Prostate gland (tissue), 2 donors: ENCODE measurements at places on chromosomes 2 and 18. TPM values are rescaled to one million over a fixed set of nuclear protein-coding genes. Genes with fewer than 3 reads are reported as not detected.

CCDC85A gene
- total RNA-seq, result 4.5 TPM

NIFK gene
- 66.6 TPM for total RNA-seq

SLC5A7 gene
- total RNA-seq, result not detected

DNA sequence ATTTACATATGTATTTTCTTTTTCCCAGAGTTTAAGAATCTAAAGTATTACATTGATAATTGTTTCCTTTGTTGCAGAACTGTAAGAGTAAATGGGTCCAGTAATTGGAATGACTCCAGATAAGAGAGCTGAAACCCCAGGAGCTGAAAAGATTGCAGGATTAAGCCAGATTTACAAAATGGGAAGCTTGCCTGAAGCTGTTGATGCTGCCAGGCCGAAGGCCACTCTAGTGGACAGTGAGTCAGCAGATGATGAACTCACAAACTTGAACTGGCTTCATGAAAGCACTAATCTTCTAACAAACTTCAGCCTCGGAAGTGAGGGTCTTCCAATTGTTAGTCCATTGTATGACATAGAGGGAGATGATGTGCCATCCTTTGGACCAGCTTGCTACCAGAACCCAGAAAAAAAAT, 183.8 kb upstream of the STON1 start:
- H3K27me3 ChIP-seq, result no peaks in the 10 kb centered on the region
- no peaks in the 10 kb centered on the region for H3K36me3 ChIP-seq
- no peak overlapping the region for H3K4me3 ChIP-seq
- DNase-seq, result no peak
- no peak overlapping the region for H3K27ac ChIP-seq

DNA sequence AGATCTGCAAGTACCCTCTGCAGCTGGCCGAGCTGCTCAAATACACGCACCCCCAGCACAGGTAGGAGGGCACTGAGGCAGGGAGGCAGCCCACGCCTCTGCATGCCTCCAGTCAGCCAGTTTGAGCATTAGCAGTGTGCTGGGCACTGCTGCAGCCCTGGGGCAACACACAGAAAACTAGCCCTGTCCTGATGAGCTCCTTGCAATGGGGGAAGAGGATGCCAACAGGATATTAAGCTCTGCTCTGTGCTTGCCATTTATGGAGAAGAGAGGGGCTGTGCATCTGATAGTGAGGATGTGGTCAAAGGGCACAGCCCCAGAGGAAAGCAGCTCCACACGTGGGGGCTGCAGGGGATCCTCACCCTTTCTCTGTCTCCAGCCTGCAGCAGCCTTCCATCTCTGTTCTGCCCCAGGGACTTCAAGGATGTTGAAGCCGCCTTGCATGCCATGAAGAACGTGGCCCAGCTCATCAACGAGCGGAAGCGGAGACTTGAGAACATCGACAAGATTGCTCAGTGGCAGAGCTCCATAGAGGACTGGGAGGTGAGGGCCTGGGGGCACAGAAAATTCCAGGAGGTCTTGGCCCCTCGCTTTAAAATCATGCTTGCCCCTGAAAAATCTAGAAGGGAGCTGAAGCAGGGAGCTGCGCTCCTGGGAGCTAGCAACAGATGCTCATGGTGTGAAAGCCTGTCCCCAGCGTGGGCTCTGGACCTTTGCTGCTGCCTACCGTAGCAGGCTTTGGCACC, 51.7 kb downstream of the FAM168B start:
- H3K36me3 ChIP-seq, result peaks cover 2% of the 10 kb centered on the region
- no peaks in the 10 kb centered on the region for H3K27me3 ChIP-seq
- H3K4me3 ChIP-seq, result no peak overlapping the region
- H3K27ac ChIP-seq, result no peak overlapping the region
- no peak for DNase-seq

GRCh38 chr2:42248846-42249245, 79.7 kb downstream of the EML4 start:
- H3K4me3 ChIP-seq, result no peak overlapping the region
- DNase-seq, result no peak
- H3K4me1 ChIP-seq, result no peaks in the 10 kb centered on the region
- no peak overlapping the region for H3K27ac ChIP-seq
- H3K36me3 ChIP-seq, result no peaks in the 10 kb centered on the region

DNA sequence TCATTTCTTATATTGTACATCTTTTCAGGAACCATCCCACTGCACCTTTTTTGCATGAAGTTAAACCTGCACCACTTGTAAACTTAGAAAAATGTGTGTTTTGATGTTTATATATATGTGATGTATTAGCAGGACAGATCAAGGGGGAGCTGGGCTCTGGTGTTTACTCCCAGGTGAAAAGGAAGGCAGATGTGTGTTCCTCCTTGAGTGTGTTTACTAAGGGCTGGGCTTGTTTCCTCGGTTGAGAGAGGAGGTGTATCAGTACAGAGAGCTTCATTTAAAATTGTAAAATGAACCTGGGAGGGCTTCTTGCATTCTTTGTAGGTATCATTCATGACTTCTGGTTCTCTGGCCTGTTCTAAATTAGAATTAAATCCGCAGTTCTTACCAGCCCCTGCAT, 14.8 kb downstream of the LPIN1 start:
- no peak overlapping the region for H3K27ac ChIP-seq
- no peak overlapping the region for H3K4me3 ChIP-seq
- DNase-seq, result no peak

DNA sequence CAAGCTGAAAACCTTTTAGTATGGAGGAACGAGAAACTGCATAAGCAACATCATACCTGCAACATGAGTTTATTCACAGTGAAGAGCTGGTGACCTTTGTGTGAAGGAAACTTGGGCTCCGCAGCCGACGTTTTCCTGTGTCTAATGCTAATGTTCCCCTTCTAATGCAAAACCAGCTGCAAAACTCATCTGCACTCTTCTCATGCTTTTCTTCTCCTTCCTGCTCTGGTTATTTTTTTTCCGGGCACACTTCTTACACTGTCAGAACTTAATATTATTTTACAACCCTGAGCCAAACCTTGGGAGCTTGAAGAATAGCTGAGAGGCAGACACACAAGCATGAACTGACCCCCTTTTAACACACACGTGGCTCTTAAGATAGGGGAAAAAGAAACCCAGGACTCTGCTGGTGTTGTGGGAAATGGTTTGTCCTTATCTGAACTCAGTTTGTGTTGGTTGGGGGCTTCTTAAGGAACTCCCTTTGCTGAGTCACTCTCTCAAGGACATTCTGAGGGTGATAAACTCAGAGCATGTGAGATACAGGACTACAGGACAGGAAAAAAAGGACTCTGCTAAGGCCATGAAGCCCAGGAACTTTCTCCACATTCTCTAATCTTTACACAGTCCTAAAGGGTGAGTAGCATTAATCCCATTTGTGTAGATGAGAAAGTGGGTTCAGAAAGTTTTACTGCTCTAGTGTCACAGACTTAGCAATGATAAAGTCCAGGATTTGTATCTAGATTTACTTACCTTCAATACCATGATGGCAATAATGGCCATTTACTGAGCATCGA, 439.3 kb upstream of the TRIB2 start:
- H3K4me3 ChIP-seq, result no peak overlapping the region
- no peaks in the 10 kb centered on the region for H3K27me3 ChIP-seq
- DNase-seq, result no peak
- H3K4me1 ChIP-seq, result no peaks in the 10 kb centered on the region
- no peak overlapping the region for H3K27ac ChIP-seq

GRCh38 chr18:79328887-79329286, 66.8 kb upstream of the NFATC1 start:
- H3K4me3 ChIP-seq, result no peak overlapping the region
- no peaks in the 10 kb centered on the region for H3K4me1 ChIP-seq
- DNase-seq, result no peak
- H3K27me3 ChIP-seq, result no peaks in the 10 kb centered on the region
- H3K36me3 ChIP-seq, result peaks cover 9% of the 10 kb centered on the region

DNA sequence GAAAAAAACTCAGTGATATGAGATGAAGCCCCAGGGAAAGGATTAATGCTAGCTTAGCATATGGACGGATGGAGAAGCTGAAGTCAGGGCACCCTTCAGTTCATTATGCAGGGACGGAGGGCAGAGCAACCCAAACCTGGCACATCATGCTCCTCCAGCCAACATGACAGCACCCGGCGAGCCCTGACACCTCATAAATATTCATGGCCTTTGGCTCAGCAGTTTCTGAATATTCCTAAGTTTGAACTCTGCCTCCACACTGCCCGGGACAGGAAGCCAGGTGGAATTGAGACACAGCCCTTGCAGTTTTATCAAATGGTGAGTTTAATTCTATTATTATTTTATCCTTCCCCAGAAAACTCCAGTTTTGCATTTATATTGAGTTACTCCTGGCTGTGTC, 87.3 kb upstream of the SH3BP4 start:
- H3K27me3 ChIP-seq, result no peaks in the 10 kb centered on the region
- no peaks in the 10 kb centered on the region for H3K36me3 ChIP-seq
- H3K4me3 ChIP-seq, result no peak overlapping the region

- H3K4me3 ChIP-seq, result no peak overlapping the region
- no peak for DNase-seq
- no peaks in the 10 kb centered on the region for H3K4me1 ChIP-seq
- H3K36me3 ChIP-seq, result no peaks in the 10 kb centered on the region
Measured at GRCh38 chr2:6932828-6933227, 15.6 kb downstream of the RNF144A start.
